ENCODE measurements at places on chromosomes 16 and 17.
A peak's percentile ranks its signal among the peaks of the same experiment; 100 is the strongest.

- DNase-seq, result no peak
Observed at GRCh38 chr17:57234739-57235092, 21.6 kb upstream of the MSI2 start.

DNA sequence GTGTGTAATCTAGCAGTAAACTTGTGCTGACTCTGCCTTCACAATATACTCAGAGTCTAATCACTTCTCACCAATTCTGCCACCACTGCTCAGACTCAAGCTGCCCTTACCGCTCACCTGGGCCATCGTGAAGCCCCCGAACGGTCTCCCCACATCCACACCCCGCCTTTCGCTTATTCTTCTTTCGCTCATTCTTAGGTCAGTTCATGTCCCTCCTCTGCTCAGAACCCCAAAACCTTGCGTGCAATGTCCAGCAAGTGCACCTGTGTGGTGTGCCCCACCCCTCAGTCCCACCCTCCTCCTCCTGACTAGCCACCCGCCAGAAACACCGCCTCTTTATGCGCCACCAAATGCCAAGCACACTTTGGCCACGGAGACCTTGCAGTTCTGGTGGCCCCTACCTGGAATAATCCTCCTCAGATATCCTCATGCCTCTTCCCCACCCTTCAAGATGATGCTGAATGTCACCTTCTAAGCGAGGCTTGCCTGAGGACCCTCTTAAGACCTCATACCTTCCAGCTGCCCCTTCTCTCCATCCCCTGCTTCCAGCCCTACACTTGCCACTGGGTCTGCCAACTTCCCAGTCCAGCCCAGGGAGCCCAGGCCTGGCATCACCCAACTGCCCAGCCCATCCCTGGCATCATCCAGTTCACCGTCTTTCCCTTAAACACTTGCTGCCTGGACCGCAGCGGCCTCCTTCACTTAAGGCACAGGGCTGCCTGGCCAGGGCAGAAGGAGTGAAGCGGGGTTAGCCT is 34.3 kb upstream of the RBFOX3 start:
- DNase-seq, result no peak

GRCh38 chr17:1301546-1301945 is 22.1 kb downstream of the TRARG1 start:
- DNase-seq, result no peak

- no peak for DNase-seq
Observed at GRCh38 chr16:12358898-12359297, 382.4 kb downstream of the SNX29 start.

- DNase-seq, result no peak
Observed at GRCh38 chr17:55812323-55812722, 61.5 kb downstream of the PCTP start.

- DNase-seq, result peak; percentile 39
Observed at GRCh38 chr17:47257651-47258339, 4.2 kb downstream of the ITGB3 start.

DNA sequence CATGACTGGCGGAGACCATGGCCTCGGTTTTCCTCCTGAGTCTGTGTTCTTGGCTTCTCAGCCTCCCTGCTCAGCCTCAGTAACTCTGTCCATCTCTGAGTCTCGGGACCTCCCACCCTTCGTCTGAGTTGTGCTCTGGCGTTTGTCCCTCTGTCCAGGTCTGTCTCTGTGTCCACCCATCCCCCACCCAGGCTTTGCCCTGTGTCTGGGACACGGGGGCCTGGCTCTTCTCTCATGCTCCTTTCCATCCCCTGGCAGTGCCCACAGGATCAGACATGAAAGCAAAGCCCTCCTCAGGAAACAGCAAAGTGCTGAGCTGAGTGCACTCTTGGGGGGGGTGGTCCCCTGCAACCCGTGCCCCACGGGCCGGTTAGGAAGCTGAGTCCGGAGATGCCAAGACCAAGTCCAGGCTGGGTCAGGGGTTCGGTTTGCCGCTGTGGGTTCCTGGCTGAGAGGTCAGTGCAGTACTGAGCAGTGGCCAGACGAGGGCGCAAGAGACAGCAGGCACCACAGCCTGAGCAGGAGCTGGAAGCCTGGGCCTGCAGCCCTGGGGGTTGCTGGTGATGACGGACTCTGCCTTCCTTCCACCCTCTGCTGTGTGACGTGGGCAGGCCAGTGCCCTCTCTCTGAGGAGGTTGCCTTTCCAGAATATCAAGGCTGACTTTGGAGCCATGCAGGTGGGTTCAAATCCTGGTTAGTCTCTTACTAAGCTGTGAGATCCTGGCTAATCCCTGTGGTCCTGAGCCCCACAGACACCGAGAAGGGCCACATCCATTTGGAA is 2.5 kb downstream of the P2RX1 start:
- peak; percentile 88 for DNase-seq

GRCh38 chr17:45646288-45646988 is 137.7 kb upstream of the CRHR1 start:
- no peak for DNase-seq

- no peak for DNase-seq
Observed at GRCh38 chr16:22977294-22977697, 163.3 kb downstream of the HS3ST2 start.

All from suppressor macrophage treated with lipopolysaccharide for 4 hours (primary cell).